Activated T-cell treated with anti-CD3 and anti-CD28 coated beads for 24 hours (primary cell): ENCODE measurements at places on chromosomes 2 and 18.

- DNase-seq, result no peak
These were observed 226.2 kb downstream of the MC4R start for GRCh38 chr18:60146220-60146960.

DNA sequence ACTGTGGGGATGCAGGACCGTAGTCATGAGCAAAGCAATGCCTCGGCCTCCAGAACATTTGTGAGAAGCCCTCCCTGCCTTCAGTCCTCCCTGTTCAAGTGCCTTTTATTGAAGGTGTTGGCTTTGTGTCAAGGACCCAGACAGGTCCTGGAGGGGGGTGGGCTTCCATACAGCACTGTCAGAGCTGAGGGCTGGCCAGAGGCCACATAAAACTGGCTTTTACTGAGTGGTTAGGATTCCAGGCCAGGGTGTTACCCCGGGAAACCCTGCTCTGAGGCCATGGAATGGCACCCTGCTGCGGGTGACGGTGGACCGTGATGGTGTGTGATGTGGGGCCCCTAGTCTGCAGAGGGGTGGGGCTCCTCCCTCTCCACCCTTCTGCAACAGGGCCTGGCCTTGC, 41.6 kb downstream of the TOGARAM2 start:
- DNase-seq, result no peak

DNA sequence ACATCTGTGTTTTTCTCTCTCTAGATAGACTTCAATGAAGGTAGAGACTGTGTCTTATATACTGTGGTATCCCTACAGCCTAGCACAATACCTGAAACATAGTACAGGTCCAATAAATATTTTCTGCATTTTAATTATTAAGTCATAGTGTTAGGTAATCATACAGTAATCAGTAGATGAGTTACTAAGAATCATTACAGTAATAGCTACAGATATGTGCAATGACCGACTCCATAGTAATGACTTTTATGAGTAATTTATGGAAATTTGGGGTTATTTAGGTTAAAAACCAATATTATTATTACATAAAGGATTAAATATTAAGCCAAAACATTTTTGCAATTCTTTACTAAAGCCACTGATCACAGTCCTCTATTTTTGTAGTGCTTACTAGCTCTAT, 21.6 kb downstream of the COL5A2 start:
- DNase-seq, result no peak

DNA sequence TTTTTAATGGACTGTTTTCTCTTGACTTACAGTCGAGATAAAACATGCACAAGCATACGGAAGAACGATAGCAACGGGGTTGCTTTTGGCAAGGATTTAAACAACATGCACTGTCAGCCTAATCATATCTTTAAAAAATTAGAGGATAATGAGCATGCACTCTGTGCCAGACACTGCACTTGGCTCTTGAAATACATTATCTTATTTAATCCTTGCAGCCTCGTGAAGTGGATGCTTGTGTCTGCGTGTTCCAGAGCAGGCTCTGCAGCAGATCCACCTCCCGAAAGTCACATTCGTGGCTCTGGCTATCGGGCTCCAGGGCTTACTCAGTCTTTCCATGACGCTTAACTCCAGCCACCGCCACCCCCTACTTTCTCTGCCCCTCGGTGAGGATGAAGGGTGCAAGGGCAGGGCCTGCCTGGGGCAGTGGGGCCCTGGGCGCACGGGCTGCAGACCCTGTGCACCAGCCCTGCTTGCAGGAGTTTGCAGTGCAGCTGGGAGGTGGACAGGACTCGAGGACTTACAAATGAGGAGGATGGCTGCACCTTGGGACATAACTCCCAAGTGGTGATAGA, 61.7 kb downstream of the ACKR3 start:
- no peak for DNase-seq

DNA sequence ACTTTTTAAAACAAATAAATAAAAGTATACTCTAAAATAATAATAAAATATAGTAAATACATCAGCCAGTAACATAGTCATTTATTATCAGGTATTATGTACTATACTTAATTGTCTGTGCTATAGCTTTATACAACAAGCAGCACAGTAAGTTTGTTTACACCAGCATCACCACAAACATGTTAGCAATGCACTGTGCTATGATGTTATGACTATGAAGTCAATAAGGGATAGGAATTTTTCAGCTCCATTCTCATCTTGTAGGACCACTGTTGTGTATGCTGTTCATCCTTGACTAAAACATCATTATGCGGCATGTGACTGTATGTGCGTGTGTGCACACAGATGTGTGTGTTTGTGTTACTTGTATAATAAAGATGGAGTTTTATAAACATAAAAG, 137.5 kb downstream of the LYPD6B start:
- DNase-seq, result no peak

DNA sequence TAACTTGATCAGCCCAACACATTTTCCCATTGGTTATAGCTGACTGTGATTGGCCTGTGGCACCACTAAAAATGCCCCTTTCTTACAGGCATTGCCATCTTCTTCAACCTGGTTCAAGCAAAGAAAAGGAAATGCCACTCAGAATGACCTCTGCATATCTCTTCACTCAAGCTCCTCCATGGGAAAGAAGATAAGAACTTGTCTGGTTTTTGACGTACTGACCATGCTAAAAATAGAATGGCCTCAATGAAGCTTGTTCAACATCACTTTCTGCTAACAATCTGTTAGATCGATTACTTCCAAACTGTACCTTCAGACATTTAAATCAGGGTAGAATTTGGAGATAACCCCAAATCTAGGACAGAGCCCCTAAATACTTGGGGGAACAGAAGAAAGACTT, 109.5 kb downstream of the CABYR start:
- DNase-seq, result no peak

GRCh38 chr18:57435846-57436190, 644 bp downstream of the ONECUT2 start:
- DNase-seq, result no peak

GRCh38 chr2:10433264-10433946, 14.7 kb downstream of the ODC1 start:
- no peak for DNase-seq

DNA sequence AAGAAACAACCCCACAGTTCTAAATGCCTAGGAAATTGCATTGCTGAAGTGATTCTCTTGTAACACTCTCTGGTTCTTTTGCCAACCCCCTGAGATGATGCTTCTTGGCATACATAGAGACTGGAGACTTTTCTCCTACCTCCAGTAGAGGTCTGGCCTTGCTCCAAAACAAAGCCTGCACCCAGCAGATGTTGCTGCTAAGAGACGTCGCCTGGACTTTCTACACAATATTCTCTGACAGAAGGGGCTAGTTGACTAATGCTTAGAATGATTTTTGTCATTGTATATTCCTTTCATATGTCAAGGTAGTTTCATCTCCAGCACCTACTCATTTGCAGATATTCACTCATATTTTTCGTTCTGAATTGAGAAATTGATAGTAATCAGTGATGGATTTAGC, 24.6 kb downstream of the SOWAHC start:
- DNase-seq, result no peak

GRCh38 chr2:100632759-100633158, 70.0 kb downstream of the PDCL3 start:
- no peak for DNase-seq

- no peak for DNase-seq
These were observed 73.9 kb downstream of the MARCO start for GRCh38 chr2:119015845-119016244.

DNA sequence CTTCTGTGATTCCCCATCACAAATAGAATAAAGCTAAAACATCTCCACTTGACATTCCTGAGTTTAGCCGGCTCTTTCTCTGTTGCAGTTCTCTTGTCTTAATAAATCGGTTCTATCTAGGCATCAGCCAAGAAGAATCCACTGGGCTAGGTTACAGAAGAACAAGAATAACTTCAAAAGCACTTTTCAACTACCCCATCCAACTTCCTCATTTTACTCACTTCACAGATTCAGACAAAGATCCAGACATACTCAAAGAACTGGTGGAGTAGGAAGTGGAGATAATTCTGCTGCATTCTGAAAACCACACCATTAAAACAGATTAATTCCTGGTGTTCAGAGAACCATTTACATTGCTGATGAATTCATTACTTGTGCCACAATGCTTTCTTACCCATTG, 9.6 kb upstream of the ALPK2 start:
- no peak for DNase-seq

DNA sequence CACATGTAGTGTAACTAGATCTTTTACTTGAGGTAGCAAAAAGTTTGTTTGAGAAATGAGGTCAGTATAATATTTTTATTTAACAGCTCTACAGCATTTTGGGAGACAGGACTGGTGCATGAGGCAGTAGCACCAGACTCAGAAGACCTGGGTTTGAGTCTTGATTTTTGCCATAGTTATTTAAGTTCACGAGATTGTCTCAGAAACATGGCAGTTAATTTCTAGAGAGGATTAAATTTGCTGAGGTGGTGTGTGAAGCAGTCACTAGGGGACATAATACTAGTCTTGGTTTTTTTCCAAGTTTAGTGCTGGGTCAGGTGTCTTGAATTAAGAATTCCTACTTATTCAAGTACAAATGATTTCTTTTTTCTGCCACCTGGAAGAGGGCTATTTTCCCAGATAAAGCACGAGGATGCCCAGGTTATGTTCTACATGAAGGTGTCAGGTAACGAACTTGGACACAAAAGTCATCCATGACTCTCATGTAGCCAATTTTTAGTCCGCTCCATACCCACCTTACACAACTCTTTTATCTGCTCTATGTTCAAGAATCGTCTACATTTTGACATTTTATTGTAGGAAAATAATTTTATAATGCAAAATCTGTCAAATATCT, 1.4 kb downstream of the MARCHF7 start:
- DNase-seq, result no peak

GRCh38 chr18:23380817-23381216, 72.3 kb upstream of the RIOK3 start:
- no peak for DNase-seq

DNA sequence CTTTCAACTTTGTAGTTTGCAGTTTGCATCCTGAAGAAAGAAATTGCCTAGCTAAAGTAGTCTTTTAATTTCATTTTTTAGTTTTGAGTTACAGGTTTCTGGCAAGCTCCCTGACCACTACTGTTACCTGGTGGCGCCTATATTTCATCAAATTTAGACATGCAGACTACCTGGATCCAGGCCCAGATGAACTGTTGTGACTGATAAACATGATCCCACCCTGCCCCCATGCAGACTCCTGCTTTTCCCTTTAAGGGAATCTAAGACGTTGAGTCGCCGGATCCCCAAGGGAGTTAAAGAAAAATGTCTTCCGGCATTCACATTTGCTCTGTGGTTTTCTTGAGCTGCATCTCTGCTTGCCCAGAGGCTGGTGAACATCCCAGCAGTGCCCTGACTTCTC, 22.2 kb downstream of the METAP1D start:
- no peak for DNase-seq
